ENCODE measurements at places on chromosomes 11 and 22.

- DNase-seq: peak; percentile 44
Measured at GRCh38 chr22:17785185-17786184, 11.2 kb upstream of the BID start.

- DNase-seq: no peak
Measured at GRCh38 chr11:57348636-57349313, 10.6 kb downstream of the P2RX3 start.

- peak; percentile 1 for DNase-seq
Measured at GRCh38 chr22:18000441-18001039, 23.8 kb downstream of the MICAL3 start.

DNA sequence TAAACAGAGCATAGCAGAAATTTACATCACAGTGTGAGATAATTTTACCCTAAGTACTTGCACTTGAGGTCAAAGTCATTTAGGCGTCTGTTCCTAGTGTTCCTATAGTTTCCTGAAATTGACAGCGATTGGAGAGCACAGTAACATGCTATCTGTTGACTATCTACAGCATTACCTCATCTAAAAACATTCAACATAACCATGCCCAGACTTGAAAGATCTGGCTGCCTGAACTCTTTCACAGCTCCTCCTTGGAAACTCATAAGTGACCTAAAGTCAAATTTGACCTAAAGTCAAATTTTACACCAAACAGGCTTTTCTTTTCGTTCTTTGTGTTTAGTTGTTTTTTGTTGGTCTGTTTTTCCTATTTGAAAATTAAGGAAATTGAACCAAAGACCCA is 233.8 kb upstream of the UBASH3B start:
- no peak for DNase-seq

GRCh38 chr22:40156001-40156516 is 21.7 kb upstream of the TNRC6B start:
- no peak for DNase-seq

- DNase-seq: no peak
Measured at GRCh38 chr22:28448625-28449024, 231.0 kb downstream of the TTC28 start.

GRCh38 chr22:49300241-49300640 is 527.4 kb downstream of the BRD1 start:
- DNase-seq: no peak

GRCh38 chr22:46041642-46042041 is 64.7 kb upstream of the WNT7B start:
- no peak for DNase-seq

DNA sequence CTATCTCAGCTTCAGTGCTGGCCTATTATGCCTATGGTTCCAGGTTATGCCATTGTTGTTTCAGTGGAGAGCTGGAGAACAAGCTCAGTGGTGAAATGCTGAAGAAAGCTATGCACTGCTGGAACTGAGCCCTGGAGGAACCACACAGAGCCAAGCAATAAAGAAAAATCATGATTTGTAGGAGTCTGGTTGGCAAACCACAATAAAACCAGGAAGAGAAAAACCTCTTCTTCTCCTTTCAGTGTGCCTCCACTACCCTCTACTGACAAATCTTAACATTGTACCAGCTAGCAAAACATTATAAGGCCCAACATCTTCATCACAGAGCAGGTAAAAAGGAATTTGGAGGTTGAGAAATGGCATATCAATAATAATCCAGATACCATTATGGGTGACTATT is 5.3 kb downstream of the OR51F2 start:
- DNase-seq: no peak

- DNase-seq: no peak
Measured at GRCh38 chr11:70525006-70525405, 126.7 kb downstream of the CTTN start.

GRCh38 chr22:34842630-34843029 is 223.3 kb upstream of the ISX start:
- DNase-seq: no peak

DNA sequence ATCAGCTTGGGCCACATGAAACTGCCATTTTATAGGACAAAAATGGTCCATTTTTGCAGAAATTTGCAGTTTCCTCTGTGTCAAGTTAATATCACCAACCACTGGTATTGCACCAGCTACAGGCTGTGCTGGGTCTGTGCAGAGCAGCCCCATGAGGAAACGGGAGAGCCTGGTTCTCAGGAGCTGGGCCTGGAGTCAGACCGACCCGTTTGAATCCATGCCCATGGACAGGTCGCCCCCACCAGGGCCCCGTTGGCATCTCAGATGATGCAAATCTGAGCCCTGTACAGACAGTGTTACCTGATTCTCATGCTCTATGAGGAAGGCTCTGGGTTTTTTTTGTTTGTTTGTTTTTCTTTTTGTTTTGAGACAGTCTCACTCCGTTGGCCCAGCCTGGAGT is 9.8 kb upstream of the SEC14L6 start:
- DNase-seq: no peak

DNA sequence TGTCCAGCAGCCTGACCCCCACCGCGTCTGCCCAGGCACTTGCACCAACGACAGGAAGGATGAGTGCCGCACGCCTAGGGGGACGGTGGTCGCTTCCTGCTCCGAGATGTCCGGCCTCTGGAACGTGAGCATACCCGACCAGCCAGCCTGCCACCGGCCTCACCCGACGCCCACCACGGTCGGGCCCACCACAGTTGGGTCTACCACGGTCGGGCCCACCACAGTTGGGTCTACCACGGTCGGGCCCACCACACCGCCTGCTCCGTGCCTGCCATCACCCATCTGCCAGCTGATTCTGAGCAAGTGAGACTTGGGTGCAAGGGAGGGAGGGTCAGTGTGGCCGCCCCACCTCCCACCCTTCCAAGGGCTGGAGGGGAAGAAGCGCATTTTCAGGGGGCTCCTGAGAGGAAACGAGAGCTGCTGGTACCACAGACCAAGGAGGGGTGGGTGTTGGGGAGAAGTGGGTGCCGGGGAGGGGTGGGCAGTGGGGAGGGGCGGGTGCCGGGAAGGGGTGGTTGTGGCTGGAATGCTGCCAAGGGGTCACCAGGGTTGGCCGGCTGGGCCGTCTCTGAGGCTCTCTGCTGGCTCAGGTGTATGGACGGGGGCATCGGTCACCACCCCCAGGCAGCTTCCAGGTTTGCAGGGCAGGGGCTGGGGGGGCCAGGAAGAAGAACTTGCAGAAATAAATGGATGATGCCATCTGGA is 27.7 kb upstream of the MUC5B start:
- no peak for DNase-seq

DNA sequence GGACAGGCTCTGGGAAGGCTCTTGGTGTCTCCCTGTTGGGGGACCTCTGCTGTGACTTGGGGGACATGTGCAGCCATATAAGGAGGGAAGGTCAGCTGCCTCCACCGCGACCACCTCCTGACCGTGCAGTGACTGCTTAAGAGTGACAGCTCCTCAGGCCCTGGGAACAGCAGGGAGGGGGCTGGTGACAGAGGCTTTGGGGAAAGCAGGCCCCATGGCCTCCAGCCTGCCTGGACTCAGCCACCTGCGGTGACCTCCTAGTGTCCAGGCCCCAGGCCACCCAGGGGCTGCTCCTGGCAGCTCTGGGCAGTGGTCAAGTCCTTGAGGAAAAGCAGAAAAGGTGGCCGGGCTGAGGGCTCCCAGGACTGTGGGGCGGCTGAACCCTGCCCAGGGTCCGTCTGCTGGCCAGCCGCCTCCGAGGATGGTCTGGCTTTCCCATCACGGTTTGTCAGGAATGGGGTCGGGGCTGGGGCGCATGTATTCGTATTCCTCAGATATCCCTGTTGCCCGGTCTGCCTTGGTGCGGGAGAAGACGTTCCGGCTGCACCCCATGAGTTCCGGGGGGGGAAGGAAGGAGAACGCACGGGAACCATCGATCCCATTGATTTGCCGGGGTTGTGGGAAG is 96.8 kb downstream of the WNT7B start:
- no peak for DNase-seq

- no peak for DNase-seq
Measured at GRCh38 chr11:88535916-88536547, 198.5 kb upstream of the CTSC start.

GRCh38 chr11:17898782-17899181 is 114.1 kb downstream of the SERGEF start:
- no peak for DNase-seq

DNA sequence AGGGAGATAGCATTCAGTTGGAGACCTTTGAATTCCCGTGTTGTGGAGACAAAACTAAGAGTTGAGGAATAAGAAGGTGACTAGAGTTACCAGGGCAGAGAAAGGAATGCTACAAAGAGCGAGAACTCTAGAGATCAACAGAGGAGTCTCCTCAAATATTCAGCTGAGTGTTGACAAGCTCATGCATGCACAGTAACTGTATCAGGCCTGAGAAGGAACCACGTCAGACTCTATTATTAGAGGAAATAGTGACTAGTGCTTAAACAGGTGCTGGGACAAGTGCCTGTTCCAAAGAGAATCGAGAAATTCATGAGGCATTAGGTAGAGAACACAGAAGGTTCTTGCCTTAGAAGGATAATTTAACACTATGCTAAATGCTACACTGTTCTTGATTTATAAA is 333.8 kb upstream of the CHORDC1 start:
- no peak for DNase-seq

DNA sequence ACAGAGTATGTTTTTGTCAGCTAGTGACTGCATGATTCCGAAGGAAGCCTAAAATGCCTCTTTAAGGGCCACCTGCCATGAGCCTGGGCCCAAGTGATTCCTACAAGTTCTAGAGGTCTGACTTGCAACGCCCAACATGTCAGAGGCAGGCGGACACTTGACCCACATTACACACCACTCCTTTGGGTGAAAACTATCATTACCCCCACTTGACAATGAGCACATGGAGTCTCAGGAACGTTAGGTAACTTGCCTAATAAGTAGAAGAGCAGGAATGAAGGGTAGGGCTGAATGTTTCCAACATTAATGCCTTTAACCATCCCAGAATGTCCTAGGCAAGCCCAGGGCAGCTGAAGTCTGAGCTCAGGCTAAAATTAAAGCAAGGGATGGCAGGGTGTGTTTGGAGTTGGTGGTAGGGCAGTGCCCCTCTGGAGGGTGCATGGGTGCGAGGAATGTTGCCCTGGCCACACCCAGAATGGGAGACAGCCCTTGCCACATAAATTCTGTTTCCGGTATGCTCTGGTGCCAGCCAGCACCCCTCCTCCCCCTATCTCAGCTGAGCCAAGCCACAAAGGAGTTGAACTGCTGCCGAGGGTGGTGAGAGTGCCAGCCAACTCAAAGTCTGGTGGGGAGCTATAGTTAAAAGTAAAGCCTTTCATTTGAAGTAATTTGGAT is 2.5 kb downstream of the PLAAT2 start:
- no peak for DNase-seq

DNA sequence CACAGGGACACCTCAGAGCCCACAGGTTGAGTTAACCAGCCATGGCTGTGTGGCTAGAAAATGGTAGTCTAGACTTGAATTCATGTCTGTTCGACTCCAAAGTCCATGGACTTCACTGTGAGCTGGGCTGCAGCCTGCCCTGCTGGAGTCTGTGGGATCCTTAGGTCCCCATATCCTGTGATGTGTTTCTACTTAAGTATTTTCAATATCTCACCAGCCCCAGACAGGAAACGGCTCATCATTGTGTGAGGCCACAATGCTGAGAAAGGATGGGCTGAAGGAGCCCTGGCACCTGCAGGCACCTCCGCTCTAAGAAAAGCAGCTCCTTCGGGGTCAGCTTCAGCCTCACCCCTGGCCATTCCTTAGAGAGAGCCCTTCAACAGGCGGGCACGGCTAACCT is 93.1 kb downstream of the NAT10 start:
- no peak for DNase-seq

DNA sequence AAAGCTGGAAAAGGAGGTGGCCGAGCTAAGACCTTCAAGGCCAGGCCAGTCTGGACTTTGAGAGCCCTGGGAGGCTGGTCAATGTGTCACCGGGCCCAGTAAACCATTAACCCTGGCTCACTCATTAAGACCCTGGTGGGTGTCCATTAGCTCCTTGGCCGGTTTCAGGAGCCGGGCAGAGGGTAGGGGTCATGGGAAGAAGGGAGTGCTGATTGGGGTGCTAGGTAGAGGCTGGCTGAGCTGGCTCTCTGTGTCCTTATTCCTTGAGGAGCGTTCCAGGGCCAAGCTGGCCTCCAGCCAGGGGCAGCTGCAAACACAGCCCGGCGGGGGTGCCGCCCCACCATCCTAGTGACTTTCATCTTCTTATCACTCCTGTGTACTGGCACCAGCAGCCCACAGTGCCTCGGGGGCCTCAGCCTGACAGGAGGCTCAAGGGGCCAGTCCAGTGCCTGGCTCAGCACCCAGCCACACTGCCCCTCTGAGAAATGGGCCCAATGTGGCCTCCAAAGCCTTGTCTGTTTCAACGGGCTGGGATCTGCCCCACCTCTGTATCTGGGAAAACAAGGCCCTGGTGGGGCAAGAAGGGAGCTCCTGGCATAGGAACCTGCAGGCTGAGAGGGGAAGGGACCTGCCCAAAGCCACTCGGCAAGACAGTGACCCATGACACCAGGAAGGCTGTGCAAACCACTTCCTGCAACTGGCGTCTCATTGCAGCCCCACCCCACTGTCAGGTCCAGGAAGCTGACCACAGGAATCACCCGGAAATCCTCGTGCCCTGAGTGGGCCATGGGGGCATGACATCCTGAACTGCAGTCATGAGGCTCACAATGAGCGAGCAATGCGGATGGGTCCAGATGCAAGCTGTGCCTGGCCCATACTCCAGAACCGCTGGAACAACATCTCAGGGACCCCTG is 15.1 kb upstream of the RGL4 start:
- DNase-seq: no peak
